Stimulated activated CD4-positive, alpha-beta T cell treated with anti-CD3 and anti-CD28 coated beads, Interleukin-1b, Interleukin-23, amount 100 ng/mL, for 4 hours (primary cell): ENCODE measurements at places on chromosomes 7 and 10.

DNA sequence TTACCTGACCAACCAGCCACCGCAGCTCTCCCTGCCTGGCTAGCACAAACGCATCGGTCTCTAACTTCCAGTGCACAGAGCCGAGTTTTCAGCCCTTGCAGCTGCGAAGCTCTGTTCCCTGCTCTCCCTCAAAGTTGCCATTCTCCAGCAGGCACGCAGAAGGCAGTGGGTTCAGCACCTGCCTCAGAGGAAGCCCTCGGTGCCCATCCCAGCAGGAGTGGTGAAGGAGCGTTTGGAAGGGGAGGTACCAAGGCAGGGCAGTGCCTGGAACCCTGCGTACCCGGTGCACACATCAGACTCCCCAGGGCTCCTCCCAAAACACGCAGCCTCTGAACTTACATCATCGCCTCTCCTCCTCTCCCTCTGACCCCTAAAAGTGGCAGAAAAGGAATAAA lies 1.7 kb upstream of the STK32C start:
- DNase-seq = no peak

GRCh38 chr7:16684935-16685334 lies 39.0 kb downstream of the BZW2 start:
- DNase-seq = no peak

- DNase-seq = no peak
Observed at GRCh38 chr7:128259131-128260061, 18.3 kb downstream of the LEP start.

- no peak for DNase-seq
Observed at GRCh38 chr7:876972-877311, 588 bp downstream of the GET4 start.

DNA sequence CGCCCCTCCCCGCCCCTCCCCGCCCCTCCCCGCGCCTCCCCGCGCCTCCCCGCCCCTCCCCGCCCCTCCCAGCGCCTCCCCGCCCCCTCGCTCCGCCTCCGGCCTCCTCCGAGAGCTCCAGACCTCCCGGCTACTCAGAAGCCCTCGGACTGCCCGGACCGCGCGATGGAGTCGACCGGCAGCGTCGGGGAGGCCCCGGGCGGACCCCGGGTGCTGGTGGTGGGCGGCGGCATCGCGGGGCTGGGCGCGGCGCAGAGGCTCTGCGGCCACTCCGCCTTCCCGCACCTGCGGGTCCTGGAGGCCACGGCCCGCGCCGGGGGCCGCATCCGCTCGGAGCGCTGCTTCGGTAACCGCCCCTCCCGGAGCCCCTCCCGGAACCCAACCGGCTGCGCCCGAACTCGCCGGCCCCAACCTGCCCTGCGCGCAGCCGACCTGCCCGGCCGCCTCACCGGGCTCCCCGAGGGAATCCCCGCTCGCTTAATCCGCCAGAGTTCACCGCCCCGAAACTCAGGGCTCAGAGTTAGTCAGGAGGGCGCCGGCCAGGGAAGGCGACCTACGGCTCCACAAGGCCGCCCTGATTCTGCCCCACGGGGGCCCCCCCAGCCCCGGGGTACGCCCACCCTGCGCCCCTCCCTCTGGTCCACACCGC lies at the start of gene PAOX:
Gene PAOX, plus strand, starts transcription at position 111 of the 649 bp plus-strand sequence. Its CDS starts 55 bp downstream, at position 166.
- DNase-seq = no peak

DNA sequence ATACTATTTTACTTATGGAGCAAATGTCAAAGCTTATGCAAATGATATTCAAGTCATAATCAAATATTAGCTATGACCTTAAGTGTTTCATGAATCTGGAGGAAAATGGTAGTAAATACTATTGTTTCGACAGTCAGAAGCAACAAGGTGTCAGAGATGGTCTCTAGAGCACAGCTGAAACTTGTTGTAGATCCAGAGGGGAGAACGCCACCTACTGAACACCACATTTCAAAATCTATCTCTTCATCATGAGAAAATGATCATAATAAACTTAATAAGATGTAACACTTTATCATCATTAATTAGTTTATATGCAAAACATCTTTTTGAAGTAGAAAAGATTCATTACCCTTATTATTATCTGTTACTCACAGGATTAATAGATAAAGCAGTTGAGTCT lies 418.7 kb downstream of the GATA3 start:
- DNase-seq = peak; percentile 5

- no peak for DNase-seq
Observed at GRCh38 chr7:114919587-114919986, 2.3 kb upstream of the MDFIC start.
